ENCODE measurements at places on chromosomes 7 and 10.

- DNase-seq = no peak
Measured at GRCh38 chr7:129024125-129024524, 30.8 kb downstream of the TNPO3 start.

- DNase-seq = no peak
Measured at GRCh38 chr10:83677795-83678194, 461.5 kb upstream of the GHITM start.

DNA sequence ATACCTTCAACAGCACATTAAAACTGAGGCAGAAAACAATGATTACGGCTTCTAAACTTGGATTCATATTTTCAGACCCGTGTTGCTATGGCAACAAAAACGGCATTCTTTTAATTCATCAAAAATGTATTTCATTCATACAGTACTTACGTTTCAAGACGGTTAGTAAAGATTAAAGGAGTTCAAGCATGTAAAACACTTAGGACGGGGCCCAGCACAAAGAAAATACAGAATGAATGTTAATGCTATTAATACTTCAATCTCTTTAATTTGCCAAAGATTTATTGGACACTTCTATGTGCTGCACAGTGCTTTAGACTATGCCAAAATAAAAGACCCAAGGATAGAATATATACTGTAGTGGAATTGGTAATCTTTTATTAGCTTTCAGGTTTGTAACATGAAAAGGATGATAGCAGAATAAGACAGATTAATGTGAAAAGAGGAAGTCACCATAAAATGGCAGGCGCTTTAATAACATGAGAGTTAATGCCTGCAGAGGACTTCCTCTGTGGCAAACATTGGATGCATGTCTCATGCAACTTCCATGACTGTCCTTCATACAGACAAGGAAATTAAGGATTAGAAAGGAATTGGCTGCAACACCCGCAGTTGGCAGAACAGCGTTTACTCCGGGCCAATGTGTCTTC, 201.6 kb upstream of the KLF6 start:
- no peak for DNase-seq

DNA sequence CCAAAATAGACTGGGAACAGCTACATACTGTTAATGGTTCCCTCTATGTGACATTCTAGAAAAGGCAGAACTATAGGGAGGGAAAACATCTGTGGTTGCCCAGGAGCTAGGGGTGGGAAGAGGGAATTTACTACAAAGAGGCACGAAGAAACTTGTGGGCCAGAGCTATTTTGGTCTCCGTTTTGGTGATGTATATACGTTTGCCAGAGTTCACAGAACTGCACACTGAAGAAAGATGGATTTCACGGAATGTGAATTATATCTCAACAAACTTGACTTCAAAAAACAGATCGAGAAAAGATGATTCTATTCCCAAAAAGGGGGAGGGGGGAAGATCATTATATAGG, 386 bp upstream of the AS3MT start:
- DNase-seq = no peak

DNA sequence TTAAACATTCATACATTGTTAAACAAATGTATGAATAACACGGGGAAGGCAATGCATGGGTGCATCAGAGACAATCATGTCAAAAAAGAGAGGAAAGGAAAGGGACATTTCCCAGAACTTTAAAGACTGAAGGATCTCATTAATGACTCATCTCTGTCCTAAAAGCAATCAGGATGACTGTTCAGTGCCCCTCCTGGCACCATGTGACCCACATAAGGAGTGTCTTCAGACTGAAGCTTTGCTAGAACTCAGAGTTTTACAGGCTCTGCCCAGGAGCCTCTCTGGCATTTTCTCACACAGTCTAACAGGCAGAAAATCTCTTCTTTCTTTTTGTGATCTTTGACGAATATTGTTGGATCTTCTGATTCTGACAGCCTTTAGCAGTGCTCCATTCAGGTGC, 315.3 kb downstream of the OTUD1 start:
- no peak for DNase-seq

DNA sequence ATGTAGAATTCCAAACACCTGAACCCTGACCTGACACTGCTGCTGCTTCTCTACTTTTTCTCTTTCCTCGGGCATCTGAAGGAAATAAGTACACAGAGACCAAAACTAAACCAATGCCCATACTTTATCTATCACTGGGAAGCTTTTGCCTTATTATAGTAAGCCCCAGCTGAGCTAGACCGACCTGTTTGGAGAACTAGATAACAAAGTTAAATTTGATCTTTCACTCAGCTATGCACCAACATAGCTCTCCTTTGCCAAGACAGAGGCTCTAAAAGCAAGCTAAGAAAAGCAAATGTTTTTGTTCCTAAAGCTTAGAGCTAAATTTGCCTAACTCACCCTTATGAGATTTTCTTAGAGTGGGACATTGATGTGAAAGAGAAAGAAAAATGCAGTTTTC, 39.1 kb downstream of the NHLRC2 start:
- DNase-seq = no peak

- DNase-seq = no peak
Measured at GRCh38 chr7:126637538-126637937, 615.2 kb downstream of the GRM8 start.

DNA sequence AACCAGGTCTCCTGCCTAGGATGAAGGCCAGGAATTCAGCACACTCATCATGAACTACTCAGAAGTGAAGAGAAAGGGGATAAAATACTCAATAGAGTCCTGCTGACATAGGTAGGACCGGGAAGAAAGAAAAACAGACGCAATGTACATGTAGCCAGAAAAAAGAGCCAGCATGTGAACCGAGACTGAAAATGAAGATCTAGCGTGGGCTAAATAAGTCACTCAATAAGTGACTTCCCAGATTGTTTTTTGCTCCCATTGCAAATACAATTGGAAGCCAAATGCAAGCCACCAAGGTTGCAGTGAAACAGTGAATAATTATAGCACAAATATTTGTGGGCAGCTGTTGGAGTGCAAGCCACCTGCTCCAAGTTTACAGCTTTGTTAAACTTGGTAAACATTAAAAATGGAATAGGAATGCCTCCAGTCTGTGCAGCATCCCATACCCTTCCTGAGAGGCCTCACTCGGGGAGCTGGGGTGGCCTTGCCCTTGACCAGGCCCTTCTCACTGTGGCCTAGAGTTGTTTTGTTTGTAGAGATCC, 34.7 kb upstream of the HPS1 start:
- DNase-seq = no peak

DNA sequence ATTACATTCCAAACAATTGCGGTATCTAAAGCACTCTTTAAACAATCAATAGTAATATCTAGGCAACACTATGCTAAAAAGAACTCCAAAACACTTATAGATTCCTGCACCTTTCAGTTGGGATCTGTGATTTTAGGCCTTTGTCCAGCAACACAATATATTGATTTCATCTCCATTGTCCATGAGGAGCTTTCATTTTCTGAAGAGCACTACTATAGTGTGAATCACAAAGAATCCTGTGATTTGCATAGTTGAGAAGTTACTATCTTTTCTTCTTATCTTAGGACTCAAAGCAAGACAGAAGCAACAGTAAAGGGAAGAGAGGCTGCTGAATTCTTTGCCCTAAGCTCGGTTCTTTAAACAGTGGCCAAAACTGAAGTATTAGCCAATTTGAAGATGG, 846.8 kb downstream of the IPMK start:
- DNase-seq = no peak

DNA sequence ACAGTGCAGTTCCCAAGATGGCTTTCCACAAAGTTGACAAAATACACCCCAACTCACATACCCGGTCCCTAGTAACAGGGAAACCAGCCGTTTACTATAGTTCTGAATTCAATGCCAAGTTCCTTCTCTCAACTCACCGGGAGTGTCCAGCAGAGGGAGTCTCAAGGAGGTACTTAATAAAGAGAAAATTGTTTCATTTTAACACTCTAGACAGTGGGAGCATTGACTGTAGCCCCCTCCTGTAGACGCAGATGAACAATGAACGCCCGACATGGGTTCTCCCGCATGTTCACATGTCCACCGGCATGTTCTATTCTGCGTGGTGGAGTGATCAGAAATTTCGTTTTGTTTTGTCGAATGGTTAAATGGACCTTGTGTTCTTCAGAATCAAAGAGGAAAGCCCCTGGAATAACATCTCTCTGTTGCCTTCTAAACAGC, 1.9 kb downstream of the HIPK2 start:
- peak; percentile 79 for DNase-seq

GRCh38 chr10:79165070-79165778, 96.5 kb downstream of the ZMIZ1 start:
- no peak for DNase-seq

GRCh38 chr10:15595260-15595659, 124.5 kb downstream of the ITGA8 start:
- no peak for DNase-seq

DNA sequence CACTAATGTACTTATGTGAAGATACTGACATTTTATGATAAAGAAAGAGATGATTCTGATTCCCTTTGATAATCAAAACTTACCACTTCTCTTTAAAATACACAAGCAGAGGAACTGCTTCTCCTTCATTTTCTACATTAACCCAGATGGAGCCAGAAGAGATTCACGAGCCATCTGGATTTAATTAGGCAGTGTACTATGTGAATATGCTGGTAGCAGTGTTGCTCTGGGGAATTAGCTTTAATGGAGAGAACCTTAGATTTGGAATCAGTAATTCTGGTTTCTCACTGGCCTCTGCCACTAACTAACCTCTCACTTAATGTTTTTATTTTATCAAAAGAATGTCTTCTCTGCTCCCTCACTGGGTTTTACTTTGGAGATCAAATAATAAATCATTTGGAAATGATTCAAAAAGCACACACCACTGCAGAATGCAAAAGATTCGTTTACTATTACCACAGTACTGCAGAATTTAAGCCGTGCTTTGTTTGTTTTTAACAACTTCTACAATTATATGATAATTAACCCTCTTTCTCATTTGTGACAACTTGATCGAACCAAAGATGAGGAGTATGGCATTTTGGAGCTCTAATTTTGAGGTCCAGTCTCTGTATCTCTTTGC, 77.5 kb upstream of the PHYHIPL start:
- DNase-seq = no peak

DNA sequence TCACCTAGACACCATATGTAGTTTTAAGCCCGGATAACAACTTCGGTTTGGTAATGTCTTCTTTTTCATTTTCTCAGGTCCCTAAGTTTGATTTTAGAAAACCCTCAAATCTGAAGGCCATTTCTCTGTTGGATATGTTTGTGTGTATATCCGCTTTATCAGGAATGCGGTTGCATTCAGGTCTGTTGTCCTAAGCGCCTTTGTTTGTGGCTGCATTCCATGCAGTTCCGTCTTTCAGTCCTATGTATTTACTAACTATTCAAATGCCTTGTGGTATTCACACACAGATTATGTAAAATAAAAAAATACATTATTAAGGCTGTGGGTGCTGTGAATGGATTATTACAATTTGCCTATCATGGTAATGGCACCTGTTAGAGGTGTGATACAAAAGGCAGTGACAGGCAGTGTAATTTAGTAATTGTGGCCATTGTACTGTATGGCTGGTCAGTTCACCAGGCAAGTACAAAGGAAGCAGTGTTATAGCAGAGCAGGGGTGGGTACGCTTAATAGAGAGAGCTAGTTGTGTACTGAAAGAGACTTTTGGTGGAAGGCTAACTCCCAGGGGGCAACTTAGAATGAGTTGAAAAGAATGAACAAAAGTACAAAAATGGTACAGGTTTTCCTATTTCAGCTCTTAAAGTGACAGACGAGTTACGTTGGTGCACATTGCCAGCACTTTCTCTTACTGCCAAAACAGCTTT, 136.4 kb downstream of the VTI1A start:
- no peak for DNase-seq

DNA sequence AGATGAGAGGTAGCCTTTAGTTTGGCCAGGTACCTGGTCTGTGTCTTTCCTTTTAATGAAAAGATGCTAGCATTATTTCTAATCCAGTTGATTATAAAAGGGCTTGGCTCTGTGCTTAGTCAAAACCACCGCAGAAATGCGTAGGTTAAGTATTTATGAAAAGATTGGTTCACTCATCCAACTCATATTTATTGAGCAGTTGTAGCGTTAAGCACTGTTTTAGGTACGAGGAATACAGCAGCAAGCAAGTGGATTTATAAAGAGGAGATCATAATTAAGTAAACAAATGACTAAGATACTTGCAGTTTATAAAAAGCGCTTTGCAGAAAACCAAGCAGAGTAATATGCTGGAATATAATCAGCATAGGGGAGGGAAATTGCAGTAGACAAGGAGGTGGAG, 129.8 kb downstream of the PPP1R17 start:
- no peak for DNase-seq

Data from Caki2 (cell line).